ENCODE measurements at places on chromosomes 4 and X.

GRCh38 chrX:44997282-44997812, 124.4 kb downstream of the KDM6A start:
- DNase-seq = no peak

DNA sequence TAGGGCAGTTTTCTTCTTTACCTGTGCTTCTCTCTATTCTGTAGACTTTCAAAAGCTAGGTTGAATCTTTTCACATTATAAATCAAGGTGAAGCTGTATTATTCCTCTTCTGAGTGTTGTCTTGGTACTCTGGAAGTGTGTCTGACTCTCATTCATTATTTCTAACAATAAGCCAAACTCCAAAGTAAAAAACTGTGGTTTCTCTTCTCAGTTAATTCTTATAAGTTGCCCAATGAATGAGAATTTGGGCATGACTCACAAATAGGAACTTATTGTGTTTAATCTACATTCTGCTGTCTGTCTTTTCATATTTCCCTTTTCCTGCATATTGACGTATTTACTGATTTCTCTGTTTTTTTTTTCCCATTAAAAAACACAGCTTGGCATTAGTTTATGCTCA, 714.5 kb downstream of the CCSER1 start:
- DNase-seq = no peak

DNA sequence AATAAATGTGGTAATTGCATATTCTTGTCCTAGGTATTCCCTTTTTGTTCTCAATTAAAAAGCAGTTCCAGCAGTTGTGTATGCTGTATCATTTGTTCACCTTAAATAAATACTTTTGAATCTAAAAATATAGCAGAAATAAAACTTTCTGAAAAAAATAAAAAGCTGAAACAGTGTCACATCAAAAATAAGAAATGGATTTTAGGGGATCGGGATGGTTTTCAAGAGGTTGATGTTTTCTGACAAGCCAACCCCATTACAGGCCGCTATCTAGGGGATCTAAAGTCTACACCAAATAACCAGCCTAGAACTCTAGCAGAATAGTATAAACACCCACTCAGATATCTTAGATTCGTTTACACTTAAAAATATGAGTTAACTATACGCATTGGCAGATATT, 95.4 kb upstream of the MAML3 start:
- DNase-seq = no peak

DNA sequence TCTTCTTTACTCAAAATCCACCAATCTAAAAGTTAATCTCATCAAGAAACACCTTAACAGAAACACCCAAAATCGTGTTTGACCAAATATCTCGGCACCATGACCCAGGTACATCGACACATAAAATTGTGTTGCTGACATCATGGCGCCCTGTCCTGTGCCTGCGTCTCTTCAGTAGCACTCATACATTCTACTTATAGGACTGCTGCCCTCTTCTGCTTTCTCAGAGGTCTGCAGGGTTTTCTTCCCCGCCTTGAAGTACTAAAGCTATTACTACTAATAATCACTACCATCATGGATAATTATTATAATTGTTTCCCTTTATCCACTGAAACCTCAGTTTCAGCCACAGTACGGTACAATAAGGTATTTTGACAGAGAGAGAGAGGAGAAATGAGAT, 1403.1 kb upstream of the TENM3 start:
- no peak for DNase-seq

DNA sequence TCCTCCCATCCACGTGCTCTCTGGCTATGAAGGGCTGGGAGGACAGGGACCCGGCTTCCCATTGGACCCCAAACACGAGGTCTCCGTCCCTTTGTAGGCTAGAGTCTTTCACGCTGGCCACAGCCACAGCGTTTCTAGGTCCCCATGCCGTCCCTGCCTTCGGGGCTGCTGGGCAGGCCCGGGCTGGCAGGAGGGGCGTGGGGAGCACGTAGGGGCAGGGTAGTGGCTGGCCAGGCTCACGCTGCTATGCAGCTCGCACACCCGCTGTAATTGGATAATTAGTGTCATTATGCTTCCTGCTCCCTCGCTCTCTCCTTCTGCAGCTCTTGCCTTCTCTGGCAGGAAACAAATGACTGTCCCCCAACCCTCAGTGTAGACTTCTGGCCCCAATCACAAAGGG, 9.8 kb downstream of the ATP2B3 start:
- DNase-seq = no peak

DNA sequence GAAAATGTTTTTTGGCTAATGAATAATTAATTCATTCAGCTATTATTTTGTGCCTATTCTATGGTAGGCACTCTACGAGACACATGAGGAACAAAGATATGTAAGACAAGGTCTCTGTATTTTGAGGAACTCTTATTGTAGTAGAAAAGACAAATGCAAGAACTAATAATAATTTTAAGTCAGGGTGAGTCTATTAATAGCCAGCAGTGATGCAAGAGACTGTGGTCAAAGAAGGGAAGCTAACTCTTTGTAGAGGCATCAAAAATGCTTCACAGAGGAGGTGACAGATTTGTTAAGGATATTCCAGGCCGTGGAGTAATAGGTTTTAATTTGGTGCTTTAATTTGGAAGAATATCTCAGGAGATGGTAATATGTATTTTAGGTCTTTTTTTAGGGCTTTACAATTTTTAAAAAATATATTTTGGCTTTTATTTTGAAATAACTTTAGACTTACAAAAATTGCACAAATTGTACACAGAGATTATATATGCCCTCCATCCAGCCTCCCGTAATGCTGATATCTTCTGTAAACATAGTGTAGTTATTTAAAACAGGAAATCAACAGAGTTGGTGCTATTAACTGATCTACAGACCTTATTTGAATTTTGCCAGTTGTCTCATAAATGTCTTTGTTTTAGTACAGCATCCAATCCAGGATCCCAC, 48.1 kb downstream of the DCLK2 start:
- DNase-seq = no peak

- no peak for DNase-seq
Observed at GRCh38 chrX:121120690-121121605, 73.5 kb downstream of the GLUD2 start.

DNA sequence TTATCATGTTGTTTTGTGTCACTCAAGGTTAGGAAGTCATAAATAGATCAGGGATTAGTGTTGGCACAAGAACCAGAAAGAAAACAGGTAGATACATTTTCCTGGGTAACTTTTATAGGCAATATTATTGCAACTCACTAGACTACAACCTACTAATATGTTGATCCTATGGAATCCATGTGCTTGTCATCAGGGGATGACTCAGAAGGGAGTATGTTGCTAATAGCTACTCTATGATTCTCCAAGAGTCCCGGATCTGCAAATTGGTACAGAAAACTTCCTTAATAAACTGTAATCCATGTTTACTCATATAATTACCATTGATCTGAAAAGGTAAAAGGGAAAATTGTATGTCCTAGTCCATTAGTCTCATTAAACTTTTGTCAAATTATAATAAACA, 11.7 kb upstream of the GNRHR start:
- no peak for DNase-seq

GRCh38 chr4:90118527-90119195, 8.5 kb upstream of the CCSER1 start:
- DNase-seq = no peak

DNA sequence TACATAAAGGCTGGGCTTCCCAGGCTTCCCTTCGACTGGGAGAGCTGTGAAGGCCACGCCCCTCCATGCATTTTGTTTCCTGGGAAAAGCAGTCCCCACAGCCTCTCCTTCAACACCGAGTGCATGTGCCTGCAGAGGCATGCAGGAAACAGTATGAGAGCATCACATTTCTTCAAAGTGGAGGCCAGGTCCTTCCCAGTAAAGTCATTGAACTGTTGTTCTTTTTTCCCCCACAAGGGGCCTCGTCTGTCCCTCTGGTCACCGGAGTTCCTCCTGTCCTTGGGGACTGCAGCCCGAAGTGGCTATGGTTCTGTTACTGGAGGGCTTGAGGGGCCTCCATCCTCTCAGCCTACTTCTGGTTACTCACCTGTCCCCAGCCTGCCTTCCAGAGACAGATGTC, 56.0 kb downstream of the RAI2 start:
- no peak for DNase-seq

- DNase-seq = no peak
Observed at GRCh38 chrX:27968352-27968751, 12.9 kb downstream of the DCAF8L1 start.

GRCh38 chr4:153787061-153787560, 1.8 kb downstream of the SFRP2 start:
- DNase-seq = no peak

- DNase-seq = no peak
Observed at GRCh38 chr4:70577220-70577927, 14.7 kb upstream of the AMBN start.

GRCh38 chr4:110787707-110788106, 164.8 kb upstream of the PITX2 start:
- no peak for DNase-seq

DNA sequence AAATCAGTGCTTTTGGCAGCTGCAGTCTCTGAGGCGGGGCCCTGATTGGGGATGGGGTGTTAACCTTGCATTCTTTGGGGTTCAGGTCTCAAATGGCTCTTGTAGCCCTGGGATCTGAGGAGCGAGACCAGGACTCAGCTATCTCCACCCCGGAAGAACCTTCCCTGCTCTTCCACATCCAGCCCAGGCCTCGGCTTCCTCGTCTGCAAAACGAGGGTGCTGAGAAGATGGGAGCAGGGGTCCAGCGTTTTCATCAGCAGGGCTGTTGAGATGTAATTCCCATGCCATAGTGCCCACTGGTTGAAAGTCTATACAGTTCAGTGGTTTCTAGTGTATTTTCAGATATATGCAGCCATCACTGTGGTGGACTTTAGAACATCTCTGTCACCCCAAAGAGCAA, 34.6 kb upstream of the WFS1 start:
- DNase-seq = no peak

DNA sequence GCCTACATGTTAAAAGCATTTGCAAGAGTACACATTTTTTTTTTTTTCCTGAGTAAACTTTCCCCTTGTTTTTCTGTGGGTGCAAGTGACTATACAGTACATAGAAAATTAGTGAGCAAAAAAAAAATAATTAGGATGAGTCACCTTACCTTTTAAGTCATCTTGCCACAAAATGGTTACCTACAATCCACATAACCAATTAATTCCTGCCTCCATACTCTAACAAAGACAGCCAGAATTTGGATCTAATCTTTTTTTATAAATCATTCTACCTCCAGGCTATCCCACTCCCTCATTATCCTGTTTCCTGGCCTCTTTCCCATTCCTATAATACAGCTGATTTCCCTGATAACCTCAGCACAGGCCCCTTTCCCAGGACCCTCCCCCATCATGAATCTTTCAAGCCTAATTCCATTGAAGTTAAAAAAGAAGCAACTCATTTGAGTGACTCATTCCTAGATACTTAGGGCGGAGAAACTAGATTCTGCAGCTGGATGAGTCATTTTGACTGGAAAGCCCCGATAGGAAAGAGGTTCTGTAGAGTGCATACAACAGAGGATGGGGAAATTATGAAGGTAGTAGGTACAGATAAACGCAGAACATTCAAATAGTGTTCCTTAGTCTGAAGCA, 128.2 kb downstream of the C4orf51 start:
- DNase-seq = no peak

Data from stimulated activated CD4-positive, alpha-beta T cell treated with anti-CD3 and anti-CD28 coated beads, TNF-alpha, amount 100 ng/mL, for 24 hours (primary cell).